ENCODE measurements at places on chromosomes 4 and X. TPM values are rescaled to one million over a fixed set of nuclear protein-coding genes. Genes with fewer than 3 reads are reported as not detected.

- DNase-seq, result no peak
Observed at GRCh38 chr4:111510535-111510934, 634.7 kb upstream of the FAM241A start.

GRCh38 chr4:147987252-147987651 lies 255.4 kb downstream of the ARHGAP10 start:
- no peak for DNase-seq

DNA sequence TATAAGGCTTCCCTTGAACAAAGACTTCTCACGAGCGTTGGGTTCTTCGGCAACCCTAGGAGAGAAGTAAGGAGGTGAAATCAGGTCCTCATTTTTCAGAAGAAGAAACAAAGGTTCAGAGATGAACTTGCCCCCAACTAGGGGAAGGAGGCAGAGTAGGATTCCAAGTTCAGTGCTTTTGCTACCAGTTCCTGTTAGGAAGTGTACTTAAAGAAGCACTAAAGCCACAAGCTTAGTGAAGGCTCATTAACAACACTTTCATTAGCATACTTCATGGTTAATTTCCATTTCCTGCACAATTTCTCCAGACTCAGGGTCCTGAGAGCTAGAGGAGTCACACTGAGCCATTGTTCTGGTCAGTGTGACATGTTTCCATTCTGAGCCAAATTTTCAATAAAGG lies 52.1 kb downstream of the VSIG4 start:
- DNase-seq, result no peak

DNA sequence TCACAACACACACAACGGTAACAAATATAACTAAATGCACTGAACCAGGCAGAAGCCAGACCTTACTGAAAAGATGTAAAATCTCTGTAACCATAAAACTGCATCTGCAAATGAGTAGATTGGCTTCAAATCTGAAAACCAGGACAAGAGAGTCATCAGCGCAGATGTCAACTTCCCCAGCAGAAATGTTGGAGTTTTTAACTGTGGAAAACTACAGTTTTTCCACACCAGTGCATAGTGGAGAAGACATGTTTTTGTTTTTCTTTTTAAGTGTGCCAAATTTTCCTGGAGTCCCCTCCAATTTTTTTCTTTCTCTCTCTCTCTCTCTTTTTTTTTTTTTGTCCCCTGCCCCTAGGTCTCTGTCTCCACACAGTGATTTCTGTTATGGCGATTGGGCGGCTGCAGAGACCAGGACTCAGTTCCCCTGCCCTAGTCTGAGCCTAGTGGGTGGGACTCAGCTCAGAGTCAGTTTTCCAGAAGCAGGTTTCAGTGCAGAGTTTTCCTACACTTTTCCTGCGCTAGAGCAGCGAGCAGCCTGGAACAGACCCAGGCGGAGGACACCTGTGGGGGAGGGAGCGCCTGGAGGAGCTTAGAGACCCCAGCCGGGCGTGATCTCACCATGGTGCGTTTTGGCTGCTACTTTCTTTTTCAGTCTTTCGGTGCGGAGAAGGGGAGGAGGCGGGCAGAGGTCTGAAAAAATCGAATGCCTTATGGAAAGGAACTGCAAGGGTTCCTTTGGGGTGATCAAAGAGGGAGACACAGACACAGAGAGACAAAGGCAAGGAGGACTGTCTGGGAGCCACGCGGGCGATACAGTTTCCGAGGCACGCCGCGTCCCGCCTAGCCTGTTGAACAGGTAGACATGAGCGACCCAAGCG lies at the start of gene GUCY1A1:
GUCY1A1 (plus strand) TSS at position 505 of the 878 bp plus-strand sequence. CDS start 30,020 bp downstream, outside the sequence.
- DNase-seq, result no peak

- DNase-seq, result no peak
Observed at GRCh38 chr4:170114636-170115035, 24.9 kb upstream of the AADAT start.

DNA sequence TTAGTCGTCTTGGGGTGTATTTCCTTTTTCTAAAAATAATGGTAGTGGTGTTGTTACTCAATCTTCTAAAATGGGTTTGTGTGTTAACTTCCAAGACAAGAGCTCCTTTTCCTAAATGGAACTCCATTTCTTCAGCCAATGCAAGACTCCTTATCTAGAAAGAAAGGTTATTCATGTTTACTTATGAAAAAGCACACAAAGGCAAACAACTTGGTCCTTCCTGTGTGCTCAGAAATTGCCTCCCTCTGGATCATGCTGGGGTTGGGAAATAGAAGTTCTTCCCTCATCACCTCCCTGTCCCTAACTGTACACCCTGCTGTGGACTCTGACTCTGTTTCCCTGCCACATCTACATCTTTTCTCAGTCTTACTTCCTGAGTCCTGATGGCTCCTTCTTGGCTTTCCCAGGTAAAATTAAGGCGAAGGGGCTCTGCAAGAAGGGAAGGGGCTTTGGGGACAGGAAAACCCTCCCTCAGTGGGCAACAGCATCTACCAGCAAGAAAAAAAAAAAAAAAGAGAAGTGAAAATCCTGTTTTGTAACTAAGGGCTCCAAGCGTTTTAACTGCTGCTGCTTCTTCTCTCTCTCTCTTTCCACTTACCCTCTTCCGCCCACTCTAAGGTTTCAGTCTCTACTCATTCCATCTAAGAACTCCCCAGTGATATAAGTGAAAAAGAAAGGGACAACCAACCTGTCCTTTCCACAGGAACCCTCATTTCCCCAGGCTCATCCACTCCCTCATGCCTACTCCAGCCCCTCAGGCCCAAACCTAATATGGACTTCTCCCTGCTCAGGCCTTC lies 19.8 kb upstream of the TASL start:
- DNase-seq, result no peak

Gene ATOH1
- polyA plus RNA-seq, result not detected

GRCh38 chrX:34875204-34875603 lies 67.4 kb upstream of the FAM47B start:
- no peak for DNase-seq

DNA sequence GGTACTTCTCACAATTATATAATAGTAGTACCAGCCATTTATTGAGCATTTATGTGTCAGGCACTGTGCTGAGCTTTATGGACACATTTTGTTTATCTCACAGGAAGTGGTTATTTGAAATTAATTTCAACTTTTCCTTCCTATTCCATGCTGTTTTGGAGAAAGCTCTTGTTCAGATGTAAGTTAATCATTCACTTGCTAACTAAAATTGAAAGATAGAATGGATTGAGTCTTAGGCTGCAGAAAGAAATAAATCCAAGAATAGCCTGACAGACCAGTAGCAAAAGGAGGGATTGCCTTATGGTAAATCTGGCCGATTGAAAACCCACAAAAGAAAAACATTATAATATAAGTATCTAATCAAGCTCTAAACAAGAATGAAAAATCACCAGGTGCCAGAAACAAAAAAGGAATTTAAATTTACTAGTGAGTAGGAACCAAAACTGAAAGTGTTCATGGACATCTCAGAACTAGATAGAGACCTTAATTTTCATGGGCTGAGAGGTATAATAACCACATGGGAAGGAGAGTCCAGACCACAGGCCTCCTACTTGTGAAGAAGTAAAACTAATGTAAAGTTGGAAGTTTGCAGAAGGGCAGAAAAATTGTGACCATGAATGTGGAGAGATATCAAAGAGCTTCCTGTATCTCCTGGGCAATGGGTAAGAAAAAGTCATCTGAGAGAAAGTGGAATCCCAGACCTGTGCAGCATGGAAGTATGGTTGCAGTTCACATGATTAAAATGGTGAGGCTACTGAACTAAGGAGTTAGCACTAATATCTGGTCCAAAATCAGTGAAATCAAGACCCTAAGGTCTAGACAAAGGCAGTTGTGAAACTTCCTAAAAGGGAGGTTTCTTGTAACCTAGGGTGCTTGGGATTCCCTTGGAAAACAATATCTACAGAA lies 38.0 kb downstream of the RADX start:
- no peak for DNase-seq

DNA sequence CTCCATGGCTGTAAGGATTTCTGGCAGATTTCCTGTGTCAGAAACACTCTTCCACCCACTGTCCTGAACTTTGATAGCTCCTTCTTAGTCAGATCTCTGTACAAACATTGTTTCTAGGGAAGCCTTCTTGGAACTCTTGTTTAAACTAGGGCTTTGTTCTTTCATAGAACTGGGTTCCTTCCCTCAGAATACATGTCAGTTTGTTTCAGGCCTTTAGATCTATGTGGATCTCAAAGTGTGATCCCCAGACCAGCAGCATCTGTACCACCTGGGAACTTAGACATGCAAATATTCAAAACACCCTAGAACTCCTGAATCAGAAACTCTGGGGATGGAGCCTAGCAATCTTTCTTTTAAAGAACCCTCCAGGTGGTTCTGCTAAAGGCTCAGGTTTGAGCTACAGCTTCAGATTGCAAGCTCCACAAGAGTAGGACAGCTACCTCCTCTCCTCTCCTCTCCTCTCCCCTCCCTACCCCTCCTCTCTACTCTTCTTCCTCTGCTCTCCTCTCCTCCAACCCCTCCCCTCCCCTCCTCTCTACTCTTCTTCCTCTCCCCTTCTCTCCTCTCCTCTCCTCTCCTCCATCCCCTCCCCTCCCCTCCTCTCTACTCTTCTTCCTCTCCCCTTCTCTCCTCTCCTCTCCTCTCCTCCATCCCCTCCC lies 12.7 kb downstream of the RASSF6 start:
- DNase-seq, result no peak

Gene RASL11B
- 0.12 TPM for polyA plus RNA-seq

GRCh38 chr4:172628263-172628662 lies 540.3 kb upstream of the GALNT7 start:
- DNase-seq, result no peak

Gene NUP62CL
- polyA plus RNA-seq, result 4.2 TPM

- DNase-seq, result no peak
Observed at GRCh38 chr4:183989931-183990330, 84.8 kb downstream of the STOX2 start.

GRCh38 chr4:113968473-113968872 lies 11.0 kb downstream of the ARSJ start:
- no peak for DNase-seq

GRCh38 chr4:122703868-122704267 lies 28.6 kb upstream of the BBS12 start:
- DNase-seq, result no peak

DNA sequence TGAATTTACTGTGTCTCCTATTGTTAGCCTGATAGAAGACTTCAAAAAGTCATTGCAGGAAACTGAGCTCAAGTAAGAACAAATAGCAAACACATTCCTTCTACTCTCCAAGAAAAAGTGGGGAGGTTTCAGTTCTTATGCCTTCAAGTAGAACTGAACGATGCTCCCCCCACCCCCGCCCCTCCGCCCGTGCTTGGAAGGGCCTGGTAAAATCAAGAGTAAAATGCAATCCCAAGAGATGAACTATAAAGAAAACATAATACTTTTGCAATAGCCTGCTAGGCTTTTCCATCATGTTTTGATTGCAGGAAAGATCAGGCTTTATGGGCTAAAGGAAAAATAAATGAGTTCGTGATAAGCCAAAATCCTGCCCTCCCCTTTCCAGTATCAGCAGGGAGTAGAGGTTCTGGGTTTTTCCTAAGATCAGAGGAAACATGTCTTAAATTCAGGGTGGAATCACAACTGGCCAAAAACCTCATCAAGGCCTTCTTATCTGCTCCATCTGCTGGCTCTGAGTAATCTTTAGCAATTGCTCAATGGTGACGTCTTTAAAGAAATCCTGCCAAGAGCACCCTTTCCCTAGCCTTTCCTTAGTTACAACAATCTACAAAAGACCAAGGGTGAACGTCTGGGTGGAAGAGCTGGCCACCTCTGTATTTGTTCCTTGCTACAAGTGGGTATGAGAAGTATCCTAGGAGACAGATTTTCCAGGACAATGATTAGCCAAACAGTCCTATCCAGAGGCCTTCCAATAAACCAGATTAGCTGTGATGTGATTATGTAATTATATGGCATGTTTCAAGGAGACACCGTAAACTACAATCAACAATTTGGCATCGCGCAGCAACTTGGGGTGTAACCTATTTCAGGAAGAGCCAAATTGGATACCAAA lies 66.3 kb upstream of the FAM9C start:
- no peak for DNase-seq

Gene L1CAM
- 2.0 TPM for polyA plus RNA-seq

- peak; percentile 2 for DNase-seq
Observed at GRCh38 chrX:134761788-134762187, 103.5 kb upstream of the PLAC1 start.

- peak; percentile 66 for DNase-seq
Observed at GRCh38 chrX:154368630-154369448, 5.6 kb downstream of the FLNA start.

Gene SUPT20HL2
- polyA plus RNA-seq, result not detected

Measured in HepG2 (cell line).